Progenitor cell of endocrine pancreas (in vitro differentiated cells): ENCODE measurements at places on chromosomes 5 and 9.

DNA sequence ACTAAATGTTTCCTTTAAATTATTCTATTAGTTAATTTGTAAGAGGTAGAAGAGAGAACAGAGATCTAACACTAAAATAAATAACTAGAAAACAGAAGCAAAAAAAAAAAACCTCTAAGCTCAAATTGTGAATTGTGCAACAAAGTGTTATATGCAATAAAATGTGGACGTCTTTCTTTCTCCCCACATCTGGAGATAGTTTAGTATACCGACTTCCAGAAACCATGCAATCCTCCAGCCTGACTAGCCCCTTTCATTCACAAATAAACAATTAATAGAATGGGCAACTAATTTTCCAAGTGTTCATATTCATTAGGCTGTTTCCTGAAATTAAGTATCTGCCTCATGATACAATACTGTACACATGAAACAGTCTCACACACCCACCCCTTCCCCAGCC is 258.5 kb downstream of the BNC2 start:
- no peak for DNase-seq

DNA sequence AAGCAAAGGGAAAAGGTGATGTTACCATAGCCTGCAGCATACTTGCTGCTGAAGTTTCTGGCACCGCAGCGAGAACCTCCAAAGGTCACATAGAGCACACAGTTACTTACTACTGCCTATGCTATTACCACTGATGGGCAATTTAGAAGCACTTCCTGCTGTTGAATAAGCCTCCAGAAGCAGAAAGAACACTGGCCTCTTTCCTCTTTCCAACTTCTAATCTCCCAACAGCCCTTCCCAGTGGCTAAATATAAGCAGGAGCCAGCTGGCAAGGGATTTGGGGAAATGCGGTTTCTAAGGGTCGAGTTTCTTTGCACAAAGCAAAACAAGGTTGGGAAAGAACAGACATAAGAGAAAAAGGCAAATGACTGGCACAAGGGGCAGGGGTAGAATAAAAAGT is 669.2 kb upstream of the ACO1 start:
- DNase-seq, result no peak

- DNase-seq, result no peak
Measured at GRCh38 chr5:56829137-56829908, 14.0 kb downstream of the MAP3K1 start.

DNA sequence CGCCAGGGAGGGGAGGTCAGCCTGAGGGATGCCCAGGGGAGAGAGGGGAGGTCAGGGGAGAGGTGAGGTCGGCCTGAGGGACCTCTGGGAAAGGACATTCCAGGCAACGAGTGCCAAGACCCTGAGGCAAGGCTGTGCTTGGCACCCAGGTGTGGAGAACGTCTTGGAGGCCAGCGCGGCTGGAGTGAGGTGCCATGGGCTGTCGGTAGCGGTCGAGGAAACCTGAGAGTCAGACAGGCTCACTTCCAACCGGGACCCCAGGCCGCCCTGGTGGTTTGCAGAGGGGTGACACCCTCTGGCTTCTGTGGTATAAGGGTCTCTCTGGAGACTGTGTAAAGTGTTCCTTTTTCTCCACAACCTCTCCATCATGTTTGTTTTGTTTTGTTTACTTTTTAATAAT is 82.9 kb downstream of the CACNA1B start:
- DNase-seq, result no peak

- no peak for DNase-seq
Measured at GRCh38 chr5:172109749-172110148, 78.3 kb downstream of the STK10 start.

GRCh38 chr5:157160001-157160400 is 6.1 kb downstream of the GARIN3 start:
- no peak for DNase-seq

DNA sequence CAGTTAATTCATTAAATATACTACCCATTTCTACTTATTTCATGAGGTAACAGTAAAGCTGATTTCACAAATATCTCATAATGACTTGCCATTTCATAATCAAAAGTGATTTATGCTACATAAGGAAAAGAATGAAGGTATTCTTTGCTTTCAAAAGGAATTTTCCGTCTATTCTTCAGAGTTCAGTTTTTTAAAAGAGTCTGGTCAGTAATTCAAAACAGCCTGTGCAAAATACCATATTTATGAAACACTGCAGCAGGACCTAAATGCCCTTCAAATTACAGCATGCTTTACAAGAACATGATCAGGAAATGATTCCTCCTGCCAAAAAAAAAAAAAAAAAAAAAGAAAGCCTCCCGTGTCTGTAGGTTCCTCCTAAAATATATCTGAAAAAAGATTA is 154.7 kb downstream of the KIAA0825 start:
- no peak for DNase-seq

GRCh38 chr5:177421062-177421798 is 5.2 kb upstream of the GRK6 start:
- DNase-seq, result no peak

- DNase-seq, result no peak
Measured at GRCh38 chr9:108636013-108636412, 219.8 kb downstream of the ACTL7B start.

DNA sequence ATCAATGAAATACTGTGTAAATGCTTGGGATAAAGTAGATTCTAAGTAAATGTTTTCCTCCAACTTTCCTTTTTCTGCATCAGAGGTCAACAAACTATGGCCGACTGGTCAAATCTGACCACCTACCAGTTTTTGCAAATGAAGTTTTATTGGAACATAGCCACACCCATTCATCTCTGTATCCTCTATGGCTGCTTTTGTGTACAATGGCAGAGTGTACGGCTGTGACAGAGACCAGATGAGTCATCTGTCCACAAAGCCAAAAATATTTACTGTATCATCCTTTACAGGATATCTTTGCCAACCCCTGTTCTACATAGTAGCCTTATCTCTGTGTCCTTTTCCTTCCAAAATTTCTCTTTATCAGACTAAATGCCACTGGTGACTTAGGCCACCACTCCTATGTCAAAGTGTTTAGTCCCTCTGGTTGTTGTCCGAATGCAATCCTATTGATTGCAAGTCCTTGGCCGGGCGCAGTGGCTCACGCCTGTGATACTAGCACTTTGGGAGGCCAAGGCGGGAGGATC is 218.4 kb upstream of the KLF4 start:
- no peak for DNase-seq

- no peak for DNase-seq
Measured at GRCh38 chr5:90613459-90613858, 54.9 kb downstream of the ADGRV1 start.

DNA sequence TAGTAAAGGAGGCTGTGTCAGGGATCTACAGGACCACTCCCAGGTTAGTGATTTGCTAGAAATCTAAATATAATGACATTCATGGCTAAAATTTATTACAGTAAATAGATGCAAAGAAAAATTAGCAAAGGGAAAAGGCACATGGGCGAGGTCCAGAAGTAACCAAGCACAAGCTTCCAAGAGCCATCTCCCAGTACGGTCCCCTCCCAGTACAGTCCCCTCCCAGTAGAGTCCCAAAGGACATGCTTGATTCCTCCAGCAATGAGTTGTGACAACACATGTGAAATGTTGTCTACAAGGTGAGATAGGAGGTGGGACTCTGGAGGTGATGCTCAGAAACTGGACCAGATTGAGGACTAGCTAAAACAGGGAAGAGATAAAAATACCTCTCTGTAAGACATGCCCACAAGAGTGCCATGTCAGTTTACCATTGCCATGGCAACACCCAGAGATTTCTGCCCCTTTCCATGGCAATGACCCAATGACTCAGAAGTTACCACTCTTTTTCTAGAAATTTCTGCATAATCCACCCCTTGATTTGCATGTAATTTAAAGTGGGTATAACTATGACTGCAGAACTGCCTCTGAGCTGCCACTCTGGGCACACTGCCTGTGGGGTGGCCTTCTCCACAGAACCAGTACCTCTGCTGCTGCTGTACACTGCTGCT is 27.9 kb upstream of the CEMIP2 start:
- DNase-seq, result no peak

GRCh38 chr5:79081779-79082178 is 12.2 kb downstream of the BHMT2 start:
- no peak for DNase-seq

- DNase-seq, result peak; percentile 8
Measured at GRCh38 chr5:30069441-30070263, 1123.8 kb upstream of the CDH6 start.

DNA sequence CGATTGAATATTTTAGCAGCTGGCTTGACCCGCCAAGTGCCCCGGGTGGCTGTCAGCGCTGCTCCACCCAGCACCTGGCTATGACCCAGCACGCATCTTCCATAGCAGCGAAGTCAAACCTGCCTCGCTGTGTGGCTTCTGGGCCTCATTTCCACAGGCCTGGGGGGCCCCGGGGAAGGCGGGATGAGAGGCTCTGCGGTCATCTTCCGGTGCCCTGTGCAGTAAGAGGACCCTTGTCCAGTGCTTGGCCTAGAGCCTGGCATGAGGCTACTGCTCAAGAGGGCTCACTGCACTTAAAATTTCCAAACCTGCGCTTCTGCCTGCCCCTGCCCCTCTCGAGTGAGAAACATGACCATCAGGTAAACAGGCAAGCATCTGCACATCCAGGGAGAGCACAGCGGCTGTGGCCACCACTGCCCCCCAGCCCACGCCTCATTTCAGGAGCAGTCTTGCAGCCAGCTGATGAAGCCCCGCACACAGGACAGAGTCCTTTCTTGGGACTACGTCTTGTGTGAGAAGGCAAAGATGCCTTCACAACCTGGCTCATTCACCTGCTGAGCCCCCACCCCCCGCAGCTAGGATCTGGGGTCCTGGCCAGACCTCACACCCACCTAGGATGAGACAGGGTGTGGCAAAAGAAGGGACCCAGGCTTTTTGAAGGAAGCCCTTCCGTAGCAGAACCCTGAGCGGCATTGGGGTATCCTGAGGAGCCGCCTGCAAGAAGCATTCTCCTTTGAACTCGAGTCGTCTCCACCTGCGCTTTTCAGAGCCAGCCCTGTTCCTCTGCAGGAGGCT is 69.5 kb upstream of the UNC5A start:
- DNase-seq, result no peak
